ENCODE measurements at places on chromosomes 13 and 19.

DNA sequence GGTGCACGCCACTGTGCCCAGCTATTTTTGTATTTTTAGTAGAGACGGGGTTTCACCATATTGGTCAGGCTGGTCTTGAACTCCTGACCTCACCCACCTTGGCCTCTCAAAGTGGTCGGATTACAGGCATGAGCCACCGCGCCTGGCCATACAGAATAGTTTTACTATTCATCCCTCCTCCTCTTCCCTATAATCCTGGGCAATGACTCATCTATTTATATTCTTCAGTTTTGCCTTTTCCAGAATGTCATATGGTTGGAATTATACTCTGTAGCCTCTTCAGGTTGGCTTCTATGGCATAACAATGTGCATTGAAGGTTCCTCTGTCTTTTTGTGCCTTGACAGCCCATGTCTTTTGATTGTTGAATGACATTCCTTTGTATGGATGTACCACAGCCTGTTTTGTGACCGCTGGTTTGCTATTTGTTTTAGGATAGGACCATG, 22.2 kb upstream of the LRP3 start:
- DNase-seq: no peak

- no peak for DNase-seq
These were observed 4.6 kb downstream of the PKN1 start for GRCh38 chr19:14437578-14438140.

DNA sequence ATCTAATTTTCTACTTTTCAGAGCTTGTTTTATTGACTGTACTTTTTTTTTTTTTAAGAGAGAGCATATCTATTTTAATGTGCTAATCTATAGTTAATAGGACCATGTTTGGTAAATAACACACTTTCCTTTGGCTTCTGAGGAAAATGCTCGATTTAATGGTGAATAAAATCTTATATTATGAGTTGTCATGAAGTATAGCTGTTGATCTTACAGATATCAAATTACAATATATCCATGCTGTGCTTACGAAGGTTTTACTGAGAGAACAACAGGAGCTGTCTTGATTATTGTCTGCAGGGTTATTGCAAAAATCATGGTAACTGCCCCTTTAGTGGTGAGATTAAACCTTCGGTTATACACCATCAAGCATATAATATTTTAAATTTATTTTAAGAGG, 29.6 kb downstream of the URI1 start:
- no peak for DNase-seq

DNA sequence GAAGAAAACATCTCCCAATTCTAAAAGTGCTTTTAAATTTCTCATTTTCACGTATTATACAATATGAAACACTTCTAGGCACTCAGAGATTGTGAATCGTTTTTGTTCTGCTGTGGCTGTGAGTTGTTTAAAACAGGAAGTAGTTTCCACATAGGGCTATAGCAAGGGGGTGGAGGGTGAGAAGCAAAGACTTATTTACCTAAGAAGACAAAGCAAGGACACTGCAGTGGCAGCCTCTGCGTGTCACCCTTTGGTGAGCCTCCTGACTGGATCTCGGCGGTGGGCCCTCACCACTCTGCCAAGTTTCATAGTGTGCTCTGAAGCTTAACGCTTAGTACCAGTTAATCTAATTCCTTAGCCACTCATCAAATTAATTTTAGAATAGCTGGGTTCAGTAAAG, 56.8 kb downstream of the TNFSF13B start:
- DNase-seq: no peak

DNA sequence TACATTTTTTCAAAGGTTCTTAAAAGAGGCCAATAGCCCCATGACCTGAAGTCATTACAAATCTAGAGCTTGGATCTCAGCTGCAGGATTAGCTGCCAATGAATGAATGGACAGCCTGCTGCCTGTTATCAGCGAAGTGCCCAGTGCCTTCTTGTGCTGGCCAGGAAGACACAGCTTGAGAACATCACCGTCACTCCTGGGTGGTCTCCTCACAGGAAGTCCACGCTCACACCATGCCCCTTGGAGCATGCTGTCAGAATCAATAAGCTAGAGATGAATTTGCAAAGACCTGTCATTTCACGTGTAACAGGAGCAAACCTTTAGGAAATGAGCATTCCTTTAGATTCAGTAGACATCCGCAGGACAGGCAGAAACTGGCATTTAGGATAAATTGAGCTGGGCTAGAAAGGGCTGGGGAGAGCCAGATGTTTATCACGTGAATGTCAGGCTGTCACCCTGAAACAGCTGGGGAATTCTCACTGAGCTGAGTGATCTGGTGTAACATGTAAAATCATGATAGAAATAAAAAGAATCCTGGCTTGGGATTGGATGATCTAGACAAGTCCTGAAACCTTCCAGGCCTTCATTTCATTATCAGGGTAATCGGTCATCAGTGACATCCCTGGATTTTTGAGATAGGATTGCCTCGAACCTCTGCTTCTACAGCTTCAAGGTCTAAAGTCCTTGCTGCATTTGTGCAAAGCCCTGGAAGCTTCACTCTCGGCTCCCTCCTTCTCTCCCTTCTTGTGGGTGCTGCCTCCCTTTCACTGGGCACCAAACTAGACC, 49.9 kb upstream of the MEDAG start:
- DNase-seq: no peak

GRCh38 chr19:2275588-2276428, 6.2 kb downstream of the PEAK3 start:
- no peak for DNase-seq

GRCh38 chr13:79648191-79648590, 167.2 kb downstream of the NDFIP2 start:
- no peak for DNase-seq

DNA sequence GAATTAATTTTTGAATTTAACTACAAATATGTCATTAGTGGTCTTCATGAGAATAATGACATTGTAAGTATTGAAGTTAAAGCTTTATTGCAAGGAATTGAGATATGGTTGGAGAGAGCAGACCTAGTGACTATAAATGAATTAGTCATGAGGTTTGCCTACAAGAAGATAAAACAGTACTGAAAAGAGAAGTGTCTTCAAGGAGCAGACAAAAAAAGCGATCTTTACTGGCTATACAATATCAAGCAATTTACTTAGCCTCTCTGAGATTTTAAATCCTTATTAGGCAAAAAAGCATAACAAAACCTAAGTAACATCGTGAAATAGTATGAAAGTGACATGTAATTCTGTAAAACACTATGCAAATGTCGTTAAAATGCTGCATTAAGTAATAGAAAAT, 435.1 kb upstream of the PCDH20 start:
- DNase-seq: no peak

- no peak for DNase-seq
These were observed 742.2 kb upstream of the SLITRK6 start for GRCh38 chr13:86541461-86541860.

DNA sequence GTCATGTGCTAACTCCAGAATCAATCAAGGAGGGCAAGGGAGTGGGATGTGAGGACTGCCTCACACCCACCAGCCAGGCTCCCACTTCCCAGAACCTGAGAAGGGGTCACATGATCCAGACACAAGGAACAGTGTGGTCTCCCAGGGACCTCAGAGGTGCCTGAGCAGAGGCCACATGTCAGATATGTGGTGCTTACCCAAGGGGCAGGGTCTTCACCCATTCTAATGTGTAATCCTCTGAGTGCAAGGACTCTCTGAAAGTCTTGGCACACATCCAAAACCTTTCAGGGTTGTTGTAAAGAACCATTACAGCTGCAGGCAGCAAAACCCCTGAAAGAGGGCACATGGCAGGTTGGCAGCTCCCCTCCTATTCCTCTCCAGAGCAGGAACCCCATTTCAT, 656.6 kb downstream of the UQCRFS1 start:
- no peak for DNase-seq

GRCh38 chr13:51895906-51896888, 34.4 kb downstream of the CCDC70 start:
- DNase-seq: peak; percentile 42

DNA sequence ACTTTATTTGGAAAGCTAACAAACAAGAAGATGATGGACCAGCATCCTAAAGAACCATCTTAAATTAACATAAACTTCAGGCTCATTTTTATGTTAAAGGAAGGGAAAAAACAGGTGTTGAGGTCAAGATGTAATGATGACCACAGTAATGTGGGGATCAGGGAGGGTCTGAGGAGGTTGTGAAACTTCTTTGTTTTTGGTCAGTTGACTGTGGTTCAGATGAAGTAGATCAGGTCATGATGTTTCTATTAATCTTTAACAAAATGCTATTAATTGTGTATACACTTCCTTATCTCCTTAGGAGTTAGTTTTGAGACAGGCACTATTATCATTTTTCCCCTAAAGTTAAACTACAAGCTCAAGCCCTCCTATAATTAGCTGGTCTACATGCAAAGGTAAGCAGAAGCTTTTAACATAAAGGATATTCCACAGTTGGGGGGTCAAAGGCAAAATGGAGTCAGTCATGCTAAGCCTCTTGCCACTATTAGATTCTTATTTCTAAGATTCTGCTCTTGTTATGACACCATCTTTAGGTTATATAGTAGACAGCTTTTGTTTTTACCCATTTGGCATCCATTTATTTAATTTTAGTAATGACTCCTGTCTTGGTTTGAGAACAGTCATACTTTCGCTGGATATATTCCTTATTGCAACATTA, 800.1 kb upstream of the PCDH9 start:
- DNase-seq: no peak

DNA sequence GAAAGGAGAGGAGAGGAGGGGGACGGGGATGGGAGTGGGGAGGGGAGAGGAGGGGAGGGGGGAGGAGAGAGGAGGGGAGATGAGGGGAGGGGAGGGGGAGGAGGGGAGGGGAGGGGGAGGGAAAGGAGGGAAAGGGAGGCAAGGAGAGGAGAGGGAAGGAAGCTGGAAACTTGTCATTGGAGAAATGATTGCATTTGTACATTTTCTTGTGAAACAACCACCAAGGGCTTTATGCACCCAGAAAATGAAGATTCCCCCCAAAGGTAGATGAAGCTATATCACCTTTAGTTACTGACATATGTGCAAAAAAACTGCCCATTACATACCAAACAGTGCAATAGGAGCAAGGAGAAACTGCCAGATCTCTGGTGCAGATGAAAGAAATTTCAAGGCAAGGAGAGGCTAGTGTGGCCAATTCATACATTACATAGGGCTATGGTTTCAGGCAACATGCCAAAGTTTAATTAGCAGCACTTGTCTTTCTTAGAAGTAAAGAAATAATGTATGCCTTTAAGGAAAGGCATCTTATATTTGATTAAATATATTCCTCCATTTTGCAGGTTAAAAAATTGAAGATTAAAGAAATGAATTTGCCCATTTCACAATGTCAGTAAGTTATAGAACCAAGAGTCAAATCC, 49.5 kb upstream of the STK24 start:
- no peak for DNase-seq

DNA sequence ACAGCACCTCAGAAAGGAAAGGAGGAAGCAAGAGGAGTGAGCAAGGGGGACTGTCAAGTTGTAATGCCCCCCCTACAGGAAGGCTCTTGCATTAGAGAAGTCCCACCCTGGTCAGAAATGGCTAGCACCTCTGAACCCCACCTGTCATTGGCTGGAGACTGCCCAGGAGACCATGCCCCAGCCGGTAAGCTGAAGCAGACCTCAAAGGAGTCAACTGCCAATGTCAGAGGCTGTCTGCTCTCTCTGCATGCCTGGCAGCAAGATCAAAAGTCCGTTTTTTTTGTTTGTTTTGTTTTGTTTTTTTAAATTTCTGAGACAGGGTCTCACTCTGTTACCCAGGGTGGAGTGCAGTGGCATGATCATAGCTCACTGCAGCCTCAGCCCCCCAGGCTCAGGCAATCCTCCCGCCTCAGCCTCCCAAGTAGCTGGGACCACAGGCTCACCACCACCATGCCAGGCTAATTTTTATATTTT, 8.1 kb upstream of the BCL3 start:
- DNase-seq: no peak

DNA sequence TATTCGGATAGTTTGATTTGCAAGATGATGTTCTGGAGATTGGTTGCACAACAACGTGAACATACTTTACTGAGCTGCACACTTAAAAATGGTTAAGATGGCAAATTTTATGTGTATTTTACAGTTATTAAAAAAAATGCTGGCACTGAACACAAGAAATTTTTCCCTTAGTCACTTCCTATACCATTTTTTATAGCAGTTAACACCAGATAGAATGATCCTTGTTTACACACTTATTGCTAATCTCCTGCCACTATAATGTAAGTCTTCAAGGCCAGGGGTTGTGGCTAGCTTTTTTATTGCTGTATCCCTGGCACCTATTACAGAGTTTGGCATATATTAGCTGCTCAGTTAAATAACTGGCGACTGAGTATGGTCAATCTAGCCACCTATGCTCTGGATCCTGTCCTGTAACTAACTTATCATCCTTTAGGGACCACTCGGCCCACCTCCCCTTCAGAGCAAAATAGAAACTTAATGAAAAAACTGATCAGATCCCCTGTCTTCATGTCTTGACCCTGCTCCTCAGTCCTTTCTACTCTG, 2.0 kb upstream of the EBPL start:
- DNase-seq: no peak

GRCh38 chr13:20960663-20961309, 58.2 kb upstream of the XPO4 start:
- no peak for DNase-seq

- DNase-seq: no peak
These were observed 33.6 kb downstream of the SLC7A1 start for GRCh38 chr13:29561918-29562317.

DNA sequence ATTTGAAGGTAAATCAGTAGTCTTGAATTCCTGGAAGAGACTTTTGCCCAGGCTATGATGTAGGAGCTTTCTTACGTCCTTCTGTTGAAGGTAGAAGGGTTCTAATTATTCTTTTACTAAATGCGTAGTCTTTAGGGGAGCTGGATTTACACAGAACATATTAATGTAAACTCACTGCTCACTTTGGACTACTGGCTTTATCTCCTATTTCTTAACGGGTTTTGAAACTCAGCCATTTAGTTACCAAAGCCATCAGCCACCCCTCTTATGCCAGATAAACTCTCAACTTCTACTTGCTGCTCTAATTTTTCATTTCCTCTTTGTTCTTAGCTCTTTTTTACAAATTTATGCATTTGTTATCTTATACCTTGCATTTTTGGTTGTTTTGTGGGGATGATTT, 81.5 kb downstream of the FNDC3A start:
- no peak for DNase-seq

DNA sequence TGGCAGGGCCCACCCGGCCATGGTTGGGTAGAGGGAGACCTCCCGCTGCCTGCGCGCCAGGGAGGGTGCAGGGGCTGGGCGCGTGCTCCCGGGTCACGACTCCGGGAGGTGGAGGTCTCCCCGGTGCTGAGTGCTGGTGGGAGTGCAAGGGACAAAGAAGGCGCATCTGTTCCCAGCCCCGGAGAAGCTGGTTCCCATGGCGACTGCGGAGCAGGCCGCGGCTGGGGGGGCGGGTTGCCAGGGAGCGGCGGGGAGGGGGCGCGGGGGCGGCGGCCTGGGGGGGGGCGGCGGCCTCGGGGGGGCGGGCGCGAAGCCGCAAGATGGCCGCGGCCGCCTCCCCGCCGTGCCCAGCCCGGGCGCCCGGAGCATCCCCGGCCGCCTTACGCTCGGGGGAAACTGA, 1.2 kb downstream of the CBARP start:
- no peak for DNase-seq

DNA sequence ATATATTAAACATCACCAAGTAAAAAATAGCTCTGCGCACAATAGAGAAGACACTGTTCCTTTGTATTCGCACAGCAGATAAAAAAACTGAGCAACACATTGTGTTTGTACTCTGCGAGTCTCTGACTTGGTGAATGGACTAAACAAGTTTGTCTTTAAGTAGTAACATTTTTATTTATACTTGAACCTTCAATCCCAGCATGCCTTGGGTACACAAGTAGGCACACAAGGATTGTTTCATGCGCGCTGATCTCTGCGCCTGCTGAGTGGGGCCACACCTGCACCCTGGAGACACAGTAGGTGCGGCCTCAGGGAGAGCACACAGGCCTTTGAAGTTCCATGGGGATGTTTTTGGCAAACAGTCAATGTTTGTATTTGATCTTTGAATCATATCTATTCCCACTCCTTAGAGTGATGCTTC, 318.9 kb downstream of the MYO16 start:
- no peak for DNase-seq

All from GM18507 (cell line).